A549 treated with GW870086 at 1 μM for 4 hours (cell line): ENCODE measurements at places on chromosomes 3 and 15. TPM values are rescaled to one million over a fixed set of nuclear protein-coding genes. Genes with fewer than 3 reads are reported as not detected.

MINDY2 gene
- total RNA-seq: 2.8 to 6.0 TPM (median 5.2 TPM) in 5 replicates

LRRC15 gene
- total RNA-seq: 0.20 to 0.29 TPM (median 0.21 TPM) in 5 replicates

ZNF620 gene
- 1.0 to 2.0 TPM (median 1.4 TPM) in 5 replicates for total RNA-seq

PYGO1 gene
- 5.6 to 8.5 TPM (median 7.0 TPM) in 5 replicates for total RNA-seq

SNX22 gene
- 0.74 to 1.3 TPM (median 0.99 TPM) in 5 replicates for total RNA-seq

LDHAL6B gene
- total RNA-seq: not detected in 5 replicates

TJP1 gene
- total RNA-seq: 65.6 to 89.3 TPM (median 82.0 TPM) in 5 replicates

EPHA6 gene
- total RNA-seq: 0.06 to 0.13 TPM (median 0.11 TPM) in 3 of 5 replicates, not detected in the others

GPR149 gene
- not detected in 5 replicates for total RNA-seq

NTRK3 gene
- total RNA-seq: 16.5 to 25.8 TPM (median 22.9 TPM) in 5 replicates

GOLIM4 gene
- 14.0 to 19.5 TPM (median 18.5 TPM) in 5 replicates for total RNA-seq

TIGIT gene
- total RNA-seq: not detected in 5 replicates

FBLN2 gene
- 1.6 to 3.4 TPM (median 2.2 TPM) in 5 replicates for total RNA-seq

TCF12 gene
- total RNA-seq: 32.1 to 44.6 TPM (median 36.9 TPM) in 5 replicates
